Dermis microvascular lymphatic vessel endothelial cell (primary cell): ENCODE measurements at places on chromosomes 5 and 9. TPM values are rescaled to one million over a fixed set of nuclear protein-coding genes. Genes with fewer than 3 reads are reported as not detected.

GRCh38 chr5:172410160-172410559 is 44.2 kb downstream of the SH3PXD2B start:
- DNase-seq = no peak

GRCh38 chr9:14526504-14526903 is 166.7 kb downstream of the ZDHHC21 start:
- no peak for DNase-seq

GRCh38 chr9:124844291-124844690 is 9.0 kb upstream of the WDR38 start:
- DNase-seq = no peak

GRCh38 chr5:166671811-166672210 is 1619.6 kb upstream of the WWC1 start:
- DNase-seq = no peak

GRCh38 chr5:115657125-115657880 is 31.5 kb upstream of the TMED7 start:
- no peak for DNase-seq

DNA sequence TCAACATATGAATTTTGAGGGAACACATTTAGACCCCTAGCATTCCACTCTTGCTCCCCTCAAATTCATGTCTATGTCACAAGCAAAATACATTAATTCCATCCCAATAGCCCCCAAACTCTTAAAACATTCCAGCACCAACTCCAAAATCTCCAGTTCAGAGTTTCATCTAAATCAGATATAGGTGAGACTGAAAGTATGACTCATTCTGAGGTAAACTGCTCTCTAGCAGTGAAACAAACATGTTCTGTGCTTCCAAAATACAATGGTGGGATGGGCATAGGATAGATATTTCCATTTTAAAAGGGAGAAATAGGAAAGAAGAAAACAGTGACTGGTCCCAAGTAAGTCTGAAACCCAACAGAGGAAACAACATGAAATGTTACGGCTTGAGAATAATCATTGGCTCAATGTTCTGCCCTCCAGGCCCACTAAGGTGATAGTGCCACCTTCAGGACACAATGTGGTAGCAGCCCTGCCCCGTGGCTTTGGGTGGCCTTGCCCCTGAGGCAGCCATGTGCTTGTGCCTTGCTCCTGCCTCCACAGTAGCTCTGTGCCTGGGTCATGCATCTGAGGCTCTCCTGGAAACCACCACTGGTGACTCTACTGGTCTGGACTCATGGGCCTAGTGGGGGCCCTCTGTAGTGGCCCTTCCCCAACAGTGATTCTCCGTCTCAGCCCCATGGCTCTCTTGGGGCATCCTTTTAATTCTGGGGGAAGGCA is 36.4 kb upstream of the IPPK start:
- peak; percentile 47 for DNase-seq

DNA sequence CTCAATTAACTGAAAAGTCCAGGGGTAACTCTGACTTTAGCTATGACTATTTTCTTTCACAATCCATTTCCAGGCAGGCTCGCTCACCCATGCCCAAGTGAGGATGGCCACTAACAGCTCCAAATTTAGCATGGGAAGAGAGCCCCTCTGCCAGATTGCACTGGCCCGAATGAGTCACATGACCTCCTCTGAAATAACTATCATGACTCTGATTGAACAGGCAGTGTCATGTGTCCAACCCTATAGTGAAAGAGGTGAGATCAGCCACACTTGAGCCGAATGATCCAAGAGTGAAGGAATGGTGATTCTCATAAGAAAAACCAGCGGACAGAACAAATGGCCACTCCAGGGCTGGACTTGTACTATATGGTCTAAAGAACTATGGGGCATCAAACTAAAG is 242.3 kb downstream of the NSG2 start:
- no peak for DNase-seq

DNA sequence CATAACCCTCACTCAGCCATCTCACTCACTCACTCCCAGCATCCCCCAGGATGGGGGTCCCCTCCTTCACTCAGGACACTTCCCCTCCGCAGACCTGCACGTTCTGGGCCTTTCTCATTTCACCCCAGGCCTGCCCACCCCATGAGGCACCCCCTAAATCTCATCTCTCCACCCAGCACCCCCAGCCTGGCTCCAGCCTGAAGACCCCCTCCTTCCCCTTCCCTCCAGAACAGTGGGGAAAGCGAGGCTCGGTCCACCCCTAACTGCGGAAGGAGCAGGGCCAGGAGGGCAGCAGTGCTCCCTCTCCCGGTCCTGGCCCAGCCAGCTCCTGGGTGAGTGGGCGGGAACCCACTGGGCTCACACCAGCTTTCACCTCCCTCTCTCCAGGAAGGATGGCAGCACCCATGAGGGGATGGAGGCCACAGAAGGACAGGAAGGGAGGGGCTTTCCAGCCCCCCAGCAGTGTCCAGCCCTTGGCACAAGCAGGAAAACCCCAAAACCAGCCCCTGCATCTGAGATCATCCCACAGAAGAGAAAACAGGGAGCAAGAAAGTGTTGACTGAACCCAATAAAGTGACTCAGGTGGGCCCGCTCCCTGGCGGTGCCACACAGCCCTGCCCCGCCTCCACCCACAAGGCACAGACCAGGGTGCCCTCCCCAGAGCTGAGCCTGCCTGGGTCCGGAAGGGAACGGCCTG is 55.0 kb downstream of the LRSAM1 start:
- no peak for DNase-seq

DNA sequence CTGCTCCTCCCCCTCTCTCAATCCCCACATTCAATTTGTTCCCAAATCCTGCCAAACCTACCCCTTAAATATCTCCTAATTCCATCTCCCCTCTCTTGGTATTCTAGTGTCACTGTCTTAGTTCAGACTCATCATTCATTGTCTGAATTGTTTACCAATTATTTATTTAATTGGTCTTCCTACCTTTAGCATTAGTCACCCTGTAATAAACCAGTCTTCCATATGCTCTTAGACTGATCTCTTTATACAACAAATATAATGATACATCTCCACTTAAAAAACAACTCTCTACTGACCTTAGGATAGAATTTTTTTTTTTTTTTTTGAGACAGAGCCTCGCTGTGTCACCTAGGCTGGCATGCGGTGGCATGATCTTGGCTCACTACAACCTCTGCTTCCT is 51.4 kb downstream of the RFK start:
- no peak for DNase-seq

- no peak for DNase-seq
Measured at GRCh38 chr5:57177479-57178156, 3.8 kb downstream of the GPBP1 start.

GRCh38 chr9:130288926-130289690 is 23.5 kb downstream of the HMCN2 start:
- DNase-seq = no peak

GRCh38 chr9:114894609-114895433 is 35.6 kb downstream of the TNFSF8 start:
- DNase-seq = peak; percentile 40

GRCh38 chr5:32076699-32077695 is 97.1 kb downstream of the GOLPH3 start:
- peak; percentile 67 for DNase-seq

DNA sequence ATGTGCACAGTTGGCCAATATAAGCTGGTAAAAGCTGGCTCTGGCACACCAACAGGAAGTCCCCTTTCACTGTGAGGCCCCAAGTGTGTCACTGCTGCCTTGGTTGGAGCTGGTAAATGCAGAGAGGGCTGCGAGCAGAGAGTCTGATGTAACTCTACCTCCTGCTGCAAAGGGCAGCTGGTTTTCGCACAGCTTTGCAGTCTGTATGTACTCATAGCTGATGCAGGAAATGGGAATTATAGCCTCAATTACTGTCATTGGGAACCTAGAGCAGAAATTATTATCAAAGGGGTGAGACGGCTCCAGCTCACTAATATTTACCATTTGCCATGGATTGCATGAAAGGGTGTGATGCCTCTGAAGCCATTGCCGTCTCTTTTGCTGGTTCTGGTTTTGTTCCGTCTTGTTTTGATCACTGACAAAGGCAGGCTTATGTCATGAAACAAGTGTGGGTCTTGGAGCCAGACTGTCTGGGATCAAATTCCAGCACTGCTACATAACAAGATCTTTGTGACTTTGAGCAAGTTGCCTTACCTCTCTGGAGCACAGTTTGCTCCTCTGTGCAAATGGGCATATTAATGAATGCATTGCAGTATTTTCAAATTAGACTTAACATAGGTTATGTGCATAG is 124.3 kb upstream of the SLC25A48 start:
- no peak for DNase-seq

The TMOD1 gene
- total RNA-seq = 1.7 and 2.1 TPM in 2 replicates

The ARHGEF39 gene
- total RNA-seq = 0.51 and 1.0 TPM in 2 replicates

The ORM2 gene
- not detected in 2 replicates for total RNA-seq

The CDH9 gene
- total RNA-seq = not detected in 2 replicates

The SLC28A3 gene
- not detected in 2 replicates for total RNA-seq

The PTCD2 gene
- total RNA-seq = 2.3 and 3.3 TPM in 2 replicates
